Kasumi-1 (cell line): ENCODE measurements at places on chromosomes 5 and 9.
A peak's percentile ranks its signal among the peaks of the same experiment; 100 is the strongest.

DNA sequence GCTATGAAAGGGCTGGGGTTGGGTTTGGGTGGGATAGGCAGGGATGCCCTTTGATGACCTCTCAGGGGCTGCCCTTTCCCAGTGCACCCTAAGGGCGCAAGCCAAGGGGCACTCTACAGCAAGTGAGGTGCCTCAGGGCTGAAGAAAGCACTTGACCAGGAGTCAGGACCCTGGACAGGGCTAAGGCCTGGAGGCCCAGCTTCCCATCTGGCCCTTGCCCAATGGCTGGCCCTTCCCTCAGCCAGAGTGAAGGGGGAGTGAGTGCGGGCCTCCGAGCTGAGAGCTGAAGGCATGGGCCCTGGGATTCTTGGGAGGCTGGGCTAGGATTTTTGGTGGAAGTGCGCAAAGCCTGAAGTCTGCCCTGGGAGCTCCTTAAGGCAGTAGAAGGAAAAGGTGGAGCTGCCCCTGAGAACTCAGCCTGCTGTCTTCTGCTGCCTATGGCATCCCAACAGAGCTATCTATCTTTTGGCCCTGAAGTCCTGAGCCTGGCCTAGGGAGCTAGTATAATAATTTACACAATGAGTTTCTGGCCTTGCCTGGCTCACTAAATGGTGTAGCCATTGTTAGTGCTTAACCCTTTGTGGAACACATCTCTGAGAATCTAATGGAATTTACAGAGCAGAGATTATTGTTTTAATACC, 16.4 kb downstream of the JADE2 start:
- DNase-seq = no peak

DNA sequence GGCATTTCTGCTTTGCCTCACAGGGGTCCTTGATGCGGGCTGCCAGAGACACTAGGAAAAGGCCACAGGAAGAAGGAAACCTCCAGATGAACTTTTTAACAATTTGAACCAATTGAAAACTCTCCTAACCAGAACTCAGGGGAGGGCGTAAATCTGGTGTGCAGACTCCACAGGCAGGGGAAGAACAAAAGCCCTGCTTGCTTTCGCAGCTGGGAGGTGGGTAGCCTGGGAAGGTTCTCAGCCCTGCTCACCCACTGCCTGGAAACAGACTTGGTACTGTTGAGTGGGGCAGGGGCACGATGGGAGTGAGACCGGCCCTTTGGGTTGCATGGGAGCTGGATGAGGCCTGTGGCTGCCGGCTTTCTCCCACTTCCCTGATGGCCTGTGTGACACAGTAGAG, 237.8 kb upstream of the TLE4 start:
- DNase-seq = no peak

- DNase-seq = peak; percentile 34
Observed at GRCh38 chr9:89606624-89607311, 2.0 kb downstream of the GADD45G start.

- DNase-seq = peak; percentile 26
Observed at GRCh38 chr9:120926397-120926928, at the start of gene TRAF1. Gene TRAF1, minus strand, starts transcription at chr9:120926796. Its CDS starts 721 bp downstream, at chr9:120926075.

DNA sequence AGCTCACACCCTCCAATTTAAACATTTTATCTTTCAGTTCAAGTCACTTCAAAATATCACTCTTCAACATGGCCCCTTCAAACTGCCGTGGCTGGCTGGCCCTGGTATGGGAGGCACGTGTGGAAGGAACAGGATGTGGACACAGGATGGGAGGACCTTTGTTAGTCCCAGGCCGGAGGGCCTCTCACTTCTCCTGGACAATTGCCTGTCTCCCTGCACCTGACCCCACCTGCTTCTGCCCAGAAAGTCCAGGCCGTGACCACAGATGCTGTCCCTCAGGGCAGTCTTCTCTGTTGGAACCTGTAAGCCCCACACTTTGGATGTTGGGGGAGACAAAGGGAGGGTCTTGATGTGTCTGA, 19.4 kb downstream of the AMBP start:
- no peak for DNase-seq

DNA sequence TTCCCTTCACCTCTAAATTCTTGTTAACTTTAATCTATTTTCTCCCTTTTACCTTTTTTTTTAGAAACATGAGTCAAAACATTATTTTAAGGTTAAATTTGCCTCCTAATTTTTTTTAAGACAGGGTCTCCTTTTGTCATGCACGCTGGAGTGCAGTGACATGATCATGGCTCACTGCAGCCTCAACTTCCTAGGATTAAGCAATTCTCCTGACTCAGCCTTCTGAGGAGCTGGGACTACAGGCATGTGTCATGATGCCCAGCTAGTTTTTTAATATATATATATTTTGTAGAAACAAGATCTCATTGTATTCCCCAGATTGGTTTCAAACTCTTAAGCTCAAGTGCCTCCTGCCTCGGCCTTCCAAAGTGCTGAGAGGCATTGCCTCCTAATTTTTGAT, 424.7 kb upstream of the FAM174A start:
- no peak for DNase-seq

DNA sequence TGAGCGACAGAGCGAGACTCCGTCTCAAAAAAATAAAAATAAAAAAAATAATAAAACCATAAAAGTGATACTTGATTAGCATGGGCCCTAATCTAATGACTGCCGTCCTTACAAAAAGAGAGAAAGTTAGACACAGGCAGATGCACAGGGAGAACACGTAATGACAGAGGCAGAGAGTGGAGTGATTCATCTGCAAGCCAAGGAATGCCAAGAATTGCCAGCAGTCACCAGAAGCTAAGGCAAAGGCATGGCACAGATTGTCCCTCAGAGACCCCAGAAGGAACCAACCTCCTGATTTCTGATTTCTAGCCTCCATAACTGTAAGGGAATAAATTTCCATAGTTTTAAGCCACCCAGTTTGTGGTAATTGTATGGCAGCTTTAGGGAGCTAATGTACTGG, 79.6 kb upstream of the FREM1 start:
- DNase-seq = no peak

DNA sequence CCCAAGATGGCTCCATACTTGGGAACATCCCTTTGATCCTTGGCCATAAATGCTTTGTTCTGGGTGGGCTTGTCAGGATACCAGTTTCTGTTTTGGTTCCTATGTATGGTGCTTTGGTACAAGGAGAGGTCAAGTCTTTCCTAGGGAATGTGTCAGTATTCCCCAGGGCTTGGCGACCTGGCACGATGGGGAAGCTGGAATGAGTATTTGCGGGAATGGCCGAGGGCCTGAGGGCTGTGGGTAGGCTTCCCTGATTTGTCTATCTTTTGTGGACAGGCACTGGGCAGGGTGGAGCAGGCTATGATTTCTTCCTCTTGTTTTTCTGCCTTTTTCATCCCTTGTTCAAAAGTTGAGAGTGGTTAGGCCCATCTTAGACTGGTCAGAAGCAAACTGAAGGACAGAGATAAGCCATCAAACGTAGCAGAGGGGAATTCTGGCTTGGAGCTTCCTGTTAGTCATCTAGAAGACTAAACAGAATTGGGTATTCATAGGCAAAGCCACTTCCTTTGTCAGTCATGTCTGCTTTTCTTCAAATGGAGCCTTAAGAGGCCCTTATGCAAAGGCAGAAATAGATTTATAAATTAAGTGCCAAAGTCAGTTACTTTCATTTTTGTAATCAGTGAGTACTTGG, 13.7 kb downstream of the DOCK2 start:
- DNase-seq = peak; percentile 46

GRCh38 chr5:65412842-65413241, 68.9 kb downstream of the ADAMTS6 start:
- no peak for DNase-seq

DNA sequence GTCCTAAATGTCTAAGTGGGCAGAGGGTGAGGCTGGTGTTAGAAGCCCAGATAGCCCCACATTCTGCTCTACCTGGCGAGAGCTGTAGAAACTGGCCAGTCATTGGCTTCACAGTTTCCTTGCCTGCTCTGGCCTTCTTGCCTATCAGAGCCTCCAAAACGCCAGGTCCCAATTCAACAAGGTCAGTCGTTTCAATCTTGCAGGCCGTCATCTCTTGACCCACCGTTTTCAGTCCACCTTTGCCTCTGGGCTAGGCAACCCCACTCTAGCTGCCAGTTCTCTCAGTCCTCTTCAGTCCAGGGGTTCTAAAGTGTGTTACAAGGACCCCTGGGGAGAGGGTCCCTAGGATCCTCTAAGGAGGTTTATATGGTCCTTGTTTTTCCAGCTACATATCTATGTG, 20.0 kb upstream of the TIFAB start:
- no peak for DNase-seq

DNA sequence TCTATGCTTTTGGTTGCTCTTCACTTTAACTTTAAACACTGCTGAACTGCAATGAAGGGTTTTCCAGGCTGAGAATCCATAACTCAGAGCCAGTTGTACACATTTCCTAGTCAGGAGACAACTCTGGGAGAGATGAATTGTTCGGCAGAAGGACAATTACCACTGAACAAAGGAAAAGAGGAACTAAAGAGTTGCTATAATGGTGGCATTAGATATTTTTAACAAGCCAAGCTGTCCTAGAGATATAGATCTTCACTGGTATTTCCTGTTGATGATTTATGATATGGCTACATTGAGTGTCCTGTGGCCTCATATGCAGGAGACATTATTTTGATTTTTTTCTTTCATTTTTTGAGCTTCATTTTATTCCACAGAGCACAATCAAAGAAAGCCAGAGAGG, 219.1 kb upstream of the PCSK5 start:
- peak; percentile 57 for DNase-seq

DNA sequence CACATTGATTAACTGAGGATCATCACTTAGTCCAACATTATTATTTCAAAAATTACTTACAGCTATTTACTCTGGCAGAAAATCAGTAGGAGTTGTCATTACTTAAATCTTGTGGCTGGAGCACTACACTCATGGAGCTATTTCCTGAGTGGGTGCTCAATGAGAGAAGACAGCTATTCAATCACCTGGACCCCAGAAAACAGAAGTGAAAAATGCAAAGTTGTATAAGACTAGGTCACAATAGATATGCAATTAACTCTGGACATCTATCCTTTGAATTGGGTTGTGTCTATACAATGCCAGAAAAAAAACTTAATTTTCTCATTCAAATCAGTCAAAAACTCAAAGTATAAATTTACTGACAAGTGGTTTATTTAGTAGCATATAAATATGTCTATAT, 340.9 kb downstream of the EFNA5 start:
- DNase-seq = no peak

DNA sequence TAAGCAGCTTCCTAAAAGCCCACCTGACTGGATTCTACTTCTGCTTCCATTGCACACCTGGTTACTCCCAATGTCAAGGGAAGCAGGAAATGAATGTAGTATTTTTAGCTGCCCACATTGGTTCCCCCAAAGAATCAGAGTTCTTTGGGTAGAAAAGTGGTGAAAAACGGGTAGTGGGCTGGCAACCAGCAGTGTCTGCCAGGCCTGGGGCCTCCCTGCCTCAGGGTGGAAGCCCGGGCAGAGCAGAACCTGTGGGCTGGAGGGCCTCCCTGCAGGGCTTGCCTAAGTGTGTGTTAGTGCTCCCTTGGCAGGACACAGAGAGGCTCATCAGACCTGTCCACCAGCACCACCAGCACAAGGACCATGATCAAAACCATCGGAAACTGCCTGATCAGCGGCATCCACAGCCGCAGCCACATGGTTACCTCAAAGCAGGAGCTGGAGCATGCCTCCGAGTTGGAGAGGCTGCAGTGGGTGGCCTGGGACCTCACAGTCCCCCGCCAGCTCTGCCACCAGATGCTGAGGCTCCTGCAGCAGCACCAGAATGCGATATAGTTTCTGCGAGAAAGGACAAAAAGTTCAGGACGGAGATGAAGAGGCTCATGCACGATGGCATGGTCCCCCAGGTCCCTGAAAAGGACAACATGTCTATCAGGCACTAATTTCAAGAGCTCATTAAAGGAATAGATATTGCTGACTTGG, 72.2 kb downstream of the PTPDC1 start:
- DNase-seq = peak; percentile 25

DNA sequence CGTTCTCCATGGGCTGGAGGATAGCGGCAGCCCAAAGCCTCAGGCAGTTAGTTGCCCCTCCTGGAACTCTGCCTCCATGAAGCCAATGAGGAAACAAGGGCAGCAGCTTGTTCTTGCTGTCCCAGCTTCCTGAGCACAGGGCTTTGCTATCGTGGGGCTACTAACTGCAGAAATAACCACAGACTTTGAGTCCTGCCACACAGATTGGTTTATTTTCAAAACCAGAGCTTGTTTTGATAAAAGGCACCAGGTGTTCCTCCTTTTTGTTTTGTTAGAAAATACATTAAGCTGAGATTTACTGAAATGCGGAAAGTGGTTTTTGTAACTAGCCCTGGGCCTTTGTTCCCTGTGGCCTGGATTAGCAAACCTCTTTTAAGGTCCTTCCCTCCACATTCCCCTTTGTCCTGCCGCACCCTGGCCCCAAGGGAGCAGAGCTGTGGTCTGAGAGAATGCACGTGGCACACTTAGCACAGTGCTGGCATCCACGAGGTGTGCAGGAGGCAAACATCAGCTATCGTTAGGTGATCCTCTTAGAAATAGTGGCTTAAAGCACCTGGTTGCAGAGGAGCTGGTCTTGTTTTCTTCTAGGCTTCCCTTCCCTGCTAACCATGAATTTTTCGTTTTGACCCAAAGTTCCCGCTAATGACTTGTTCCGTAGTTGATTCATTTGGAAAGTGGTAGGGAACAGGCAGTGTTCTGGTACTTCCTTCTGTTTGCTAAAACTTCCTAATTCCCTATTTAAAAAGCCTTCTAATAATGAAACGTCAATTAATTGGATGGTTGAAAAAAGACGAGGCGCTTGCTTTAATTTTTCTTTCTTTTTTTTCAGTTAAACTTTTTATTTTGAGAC, 21.5 kb downstream of the MVB12B start:
- DNase-seq = peak; percentile 14

DNA sequence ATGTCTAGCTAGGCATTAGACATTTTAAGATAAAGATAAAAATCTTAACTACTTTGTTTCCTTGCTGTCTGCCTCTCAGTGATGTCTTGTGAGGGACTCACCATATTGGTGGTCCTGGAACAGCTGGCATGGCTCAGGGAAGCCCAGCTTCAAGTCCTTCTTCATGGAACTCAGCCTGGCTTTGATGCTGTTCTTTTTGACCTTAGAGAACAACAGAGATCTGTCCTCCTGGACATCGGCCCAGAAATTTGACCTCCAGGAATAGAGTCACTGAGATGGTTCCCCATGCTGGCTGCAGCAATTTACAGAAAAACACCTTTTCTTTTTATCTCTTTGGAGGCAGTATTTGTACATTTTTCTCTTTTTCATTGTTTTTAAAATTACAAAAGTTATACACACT, 235.5 kb upstream of the WWC1 start:
- no peak for DNase-seq
